ENCODE measurements at places on chromosomes 6 and 20.
A peak's percentile ranks its signal among the peaks of the same experiment; 100 is the strongest.

GRCh38 chr20:4369798-4370124 is 351.9 kb upstream of the PRND start:
- DNase-seq, result no peak

GRCh38 chr20:24034820-24035219 is 46.2 kb upstream of the GGTLC1 start:
- DNase-seq, result no peak

DNA sequence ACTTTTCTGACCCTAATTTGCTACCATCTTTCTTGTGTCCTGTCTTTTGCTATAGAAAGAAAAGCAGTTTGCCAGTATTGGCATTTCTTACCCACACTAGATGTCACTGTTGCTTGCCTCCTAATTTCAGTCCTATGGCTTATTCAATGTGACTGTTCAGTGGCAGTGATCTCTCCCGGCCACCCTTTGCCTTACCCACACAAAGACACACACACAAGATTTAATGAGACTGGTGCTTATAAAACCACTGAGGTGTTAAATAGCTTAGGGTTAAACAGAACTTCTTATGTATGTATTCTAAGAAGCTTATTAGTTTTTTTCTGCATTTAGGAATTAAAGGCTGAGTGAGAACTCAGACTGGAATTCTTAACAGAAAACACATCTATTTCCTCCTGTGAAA is 233.6 kb upstream of the ASCC3 start:
- DNase-seq, result no peak

GRCh38 chr20:237489-237888 is 10.4 kb downstream of the DEFB129 start:
- peak; percentile 13 for DNase-seq

- no peak for DNase-seq
Observed at GRCh38 chr6:97437087-97437486, 154.1 kb upstream of the MMS22L start.

DNA sequence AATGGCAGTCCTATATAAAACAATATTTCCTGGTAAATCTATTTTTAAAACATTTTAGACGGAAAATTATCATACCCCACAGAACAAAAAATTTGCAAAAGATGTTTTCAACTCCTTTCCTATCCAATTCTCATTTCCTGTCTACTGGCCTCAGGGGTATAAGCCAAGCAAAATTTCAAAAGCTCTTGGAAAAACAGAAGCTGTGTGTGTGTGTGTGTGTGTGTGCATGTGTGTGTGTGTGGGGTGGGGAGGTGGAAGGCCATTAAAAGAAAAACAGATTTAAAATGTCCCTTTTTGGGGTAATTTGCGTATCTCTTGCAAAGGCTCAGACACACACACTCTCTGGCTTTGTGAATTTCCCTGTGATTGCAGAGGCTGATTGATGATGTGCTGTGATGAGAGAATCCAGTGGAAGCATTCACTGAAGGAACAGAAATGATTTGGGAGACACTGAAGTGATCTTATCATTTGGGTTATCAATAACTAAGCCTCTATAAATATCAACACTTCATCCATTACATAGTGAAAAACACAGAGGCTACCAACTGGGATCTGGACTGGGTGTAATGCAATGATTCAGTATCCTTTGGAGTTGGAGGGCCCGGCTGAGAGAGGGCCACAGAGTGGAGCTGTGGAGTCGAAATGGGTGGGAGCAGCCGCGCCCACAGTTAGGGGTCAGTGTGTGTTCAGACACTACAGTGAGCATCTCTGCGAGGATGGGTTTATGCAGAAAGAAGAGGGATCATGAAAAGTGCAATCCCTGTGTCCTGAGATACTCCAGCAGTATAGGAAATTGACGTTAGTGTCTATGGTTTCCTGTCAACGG is 106.8 kb upstream of the PREP start:
- DNase-seq, result no peak

- no peak for DNase-seq
Observed at GRCh38 chr6:125123468-125124048, 30.0 kb upstream of the TPD52L1 start.

DNA sequence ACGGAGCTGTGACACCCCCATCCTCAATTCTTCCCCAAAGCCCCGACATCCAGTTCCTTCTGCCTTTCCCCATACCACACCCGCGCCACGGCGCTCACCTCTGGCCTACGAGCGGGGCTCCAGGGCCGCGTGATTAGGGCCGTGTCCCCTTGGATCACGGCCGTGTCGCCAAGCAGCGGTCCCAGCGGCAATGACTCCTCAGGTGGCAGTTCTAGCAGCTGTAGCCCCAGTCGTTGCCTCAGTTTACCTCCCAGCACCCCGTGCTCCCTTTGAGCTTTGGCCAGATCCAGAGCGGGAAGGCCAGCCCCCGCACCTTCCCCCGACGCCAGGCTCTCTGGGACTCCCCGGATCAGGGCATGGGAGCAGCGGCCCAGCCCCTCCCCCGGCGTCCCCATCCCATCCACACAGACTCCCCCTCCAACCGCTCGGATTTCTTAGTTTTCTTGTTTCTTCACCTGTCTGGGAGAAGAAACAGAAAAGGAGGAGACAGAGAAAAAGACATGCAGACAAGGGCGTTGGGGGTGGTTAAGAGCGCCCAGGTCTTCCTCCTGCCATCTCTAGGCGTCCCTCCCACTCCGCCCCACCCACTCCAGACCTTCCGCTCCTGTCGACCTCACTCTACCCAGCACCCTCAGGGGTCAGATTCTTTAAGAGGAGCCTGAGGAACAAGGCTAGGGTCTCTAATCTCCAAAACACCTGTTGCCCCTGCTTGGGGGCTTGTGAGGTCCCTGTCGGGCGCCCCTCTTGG is at the start of gene DDAH2:
DDAH2 (minus strand) TSS at position 533 of the 748 bp plus-strand sequence; CDS start at position 395, 138 bp downstream.
- no peak for DNase-seq

GRCh38 chr20:36836591-36837269 is 39.2 kb upstream of the TLDC2 start:
- peak; percentile 5 for DNase-seq

- no peak for DNase-seq
Observed at GRCh38 chr6:139159016-139159415, 24.1 kb downstream of the HECA start.

DNA sequence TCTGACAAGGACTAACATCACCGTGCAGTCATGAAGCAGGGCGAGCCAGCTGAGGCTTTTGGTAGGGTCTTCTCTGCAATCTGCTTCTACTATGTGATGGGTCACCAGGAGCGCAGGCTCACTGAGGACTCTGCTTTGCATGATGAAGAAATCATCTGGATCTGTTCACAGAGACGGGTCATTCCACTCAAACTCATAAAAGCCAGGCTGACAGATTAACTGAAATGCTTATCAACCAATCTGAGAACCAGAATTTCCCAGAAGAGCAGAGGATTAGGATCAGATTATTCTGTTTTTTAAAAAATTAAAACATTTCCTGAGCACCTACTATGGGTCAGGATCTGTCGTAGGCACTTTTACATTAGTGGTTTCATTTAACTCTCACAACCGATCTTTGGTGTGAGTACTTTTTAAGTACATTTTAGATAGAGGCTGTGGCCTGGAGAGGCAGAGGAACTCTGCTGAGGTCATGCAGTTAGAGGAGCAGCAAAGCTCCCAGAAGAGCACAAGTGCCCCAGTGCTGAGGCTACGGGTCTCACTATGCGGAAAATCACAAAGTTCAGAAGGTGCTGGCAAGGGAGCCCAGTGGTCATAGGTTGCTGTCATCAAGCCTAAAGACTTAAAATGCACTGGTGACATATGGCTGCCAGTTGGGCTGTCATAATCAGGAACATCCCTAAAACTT is 109.1 kb downstream of the BACH2 start:
- DNase-seq, result peak; percentile 19

DNA sequence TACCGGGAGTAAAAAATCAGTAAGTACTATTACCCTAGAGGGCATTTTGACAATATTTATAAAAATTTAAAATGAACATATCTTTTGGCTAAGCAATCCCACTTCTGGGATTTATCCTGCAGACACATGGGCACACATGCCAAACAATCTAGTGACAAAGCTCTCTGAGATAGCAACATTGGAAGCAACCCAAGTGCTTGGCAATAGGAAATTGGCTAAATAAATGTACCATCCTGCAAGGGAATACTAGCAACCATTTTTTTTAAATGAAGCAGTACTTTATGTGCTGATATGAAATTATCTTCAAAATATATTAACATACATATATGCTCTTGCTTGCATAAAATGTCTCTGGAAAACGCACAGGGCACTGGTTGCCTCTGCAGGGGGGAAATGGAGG is 133.8 kb downstream of the SNX5 start:
- no peak for DNase-seq

- DNase-seq, result no peak
Observed at GRCh38 chr6:157376241-157376640, 4.7 kb upstream of the ZDHHC14 start.

GRCh38 chr6:12969966-12970365 is 253.4 kb downstream of the PHACTR1 start:
- no peak for DNase-seq

GRCh38 chr20:11234181-11234580 is 560.4 kb upstream of the JAG1 start:
- no peak for DNase-seq
